ENCODE measurements at places on chromosomes 16 and 17. TPM values are rescaled to one million over a fixed set of nuclear protein-coding genes. Genes with fewer than 3 reads are reported as not detected.

DNA sequence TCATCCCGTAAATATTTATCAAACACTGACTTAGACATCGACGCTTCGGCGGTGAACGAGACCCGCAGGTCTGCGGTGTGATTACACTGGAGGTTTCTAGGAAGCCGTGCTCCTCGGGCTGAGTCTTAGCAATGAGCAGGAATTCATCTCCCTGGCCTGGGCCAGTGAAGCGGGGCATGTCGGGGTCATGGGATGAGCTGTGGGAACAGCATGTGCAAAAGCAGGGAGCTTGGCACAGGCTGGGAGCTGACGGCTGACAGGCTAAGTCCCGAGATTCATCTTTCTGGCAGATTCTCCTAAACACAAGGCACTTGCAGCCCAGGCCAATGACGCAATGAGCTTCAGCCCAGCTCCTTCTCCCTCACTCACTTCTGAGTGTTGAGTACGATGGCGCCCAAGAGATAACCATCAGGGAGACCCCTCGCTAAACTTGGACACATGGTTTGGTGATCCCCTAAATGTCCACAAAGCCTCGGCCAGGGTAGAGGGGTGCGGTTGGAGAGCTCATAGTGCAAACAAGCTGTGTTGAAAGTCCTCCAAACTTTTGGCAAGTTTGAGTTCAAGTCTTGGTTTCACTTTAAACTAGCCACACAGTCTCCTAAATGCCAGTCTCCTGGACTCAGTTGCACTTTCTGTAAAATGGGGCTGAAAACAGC, 12.8 kb downstream of the CRISPLD2 start:
- H3K27ac ChIP-seq = no peak overlapping the region
- no peaks in the 10 kb centered on the region for H3K4me1 ChIP-seq
- no peak for DNase-seq
- H3K27me3 ChIP-seq = no peaks in the 10 kb centered on the region
- no peak overlapping the region for H3K4me3 ChIP-seq
- no peaks in the 10 kb centered on the region for H3K36me3 ChIP-seq

DNA sequence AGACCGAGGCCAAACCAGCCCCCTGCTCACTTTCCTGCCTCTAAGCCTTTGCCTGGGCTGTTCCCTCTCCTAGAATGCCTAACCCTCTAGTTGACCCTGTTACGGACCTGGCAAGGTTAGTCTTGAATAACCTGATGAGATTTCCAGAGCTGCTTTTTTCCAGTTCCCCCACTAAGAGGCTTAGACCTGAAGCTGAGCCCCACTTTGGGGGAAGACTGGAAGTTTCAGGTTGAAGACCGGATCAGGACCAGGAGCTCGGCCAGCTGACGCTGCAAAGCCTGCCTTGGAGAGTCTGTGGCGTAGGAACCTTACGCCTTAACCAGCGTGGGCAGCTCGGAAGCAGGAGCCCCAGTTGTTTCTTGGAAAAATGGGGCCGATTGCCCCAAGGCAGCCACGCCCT, 129.8 kb downstream of the OR1D5 start:
- peaks cover 5% of the 10 kb centered on the region for H3K36me3 ChIP-seq
- no peak for DNase-seq
- no peaks in the 10 kb centered on the region for H3K27me3 ChIP-seq
- no peak overlapping the region for H3K4me3 ChIP-seq

The TPPP3 gene
- total RNA-seq = not detected

The SP6 gene
- total RNA-seq = not detected
